Progenitor cell of endocrine pancreas (in vitro differentiated cells): ENCODE measurements at places on chromosomes 13 and 19. TPM values are rescaled to one million over a fixed set of nuclear protein-coding genes. Genes with fewer than 3 reads are reported as not detected.

GRCh38 chr13:37596805-37597204, 1.8 kb downstream of the POSTN start:
- H3K4me3 ChIP-seq: no peak overlapping the region
- H3K36me3 ChIP-seq: no peaks in the 10 kb centered on the region
- no peak overlapping the region for H3K27ac ChIP-seq
- H3K4me1 ChIP-seq: no peaks in the 10 kb centered on the region
- H3K27me3 ChIP-seq: no peaks in the 10 kb centered on the region
- no peak for DNase-seq

Gene SBSN
- 0.16 and 0.24 TPM in 2 replicates for total RNA-seq

Gene ZNF738
- total RNA-seq: 71.7 and 71.8 TPM in 2 replicates

DNA sequence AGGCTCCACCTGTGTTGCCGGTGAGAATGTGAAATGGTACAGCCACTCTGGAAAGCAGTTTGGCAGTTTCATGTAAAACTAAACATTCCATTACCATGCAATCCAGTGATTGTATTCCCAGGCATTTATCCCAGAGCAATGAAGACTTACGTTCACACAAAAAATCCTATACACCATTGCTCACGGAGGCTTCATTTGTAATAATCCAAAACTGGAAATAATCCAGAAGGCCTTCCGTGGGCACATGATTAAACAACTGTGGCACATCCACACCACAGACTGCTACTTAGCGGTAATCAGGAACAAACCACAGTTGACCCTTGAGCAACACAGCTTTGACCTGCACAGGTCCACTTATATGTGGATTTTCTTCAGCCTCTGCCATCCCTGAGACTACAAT, 339.7 kb downstream of the MTUS2 start:
- H3K4me3 ChIP-seq: no peak overlapping the region
- no peak overlapping the region for H3K27ac ChIP-seq
- no peaks in the 10 kb centered on the region for H3K27me3 ChIP-seq
- H3K4me1 ChIP-seq: no peaks in the 10 kb centered on the region
- DNase-seq: no peak
- no peaks in the 10 kb centered on the region for H3K36me3 ChIP-seq

Gene GPATCH1
- 13.4 and 15.6 TPM in 2 replicates for total RNA-seq

DNA sequence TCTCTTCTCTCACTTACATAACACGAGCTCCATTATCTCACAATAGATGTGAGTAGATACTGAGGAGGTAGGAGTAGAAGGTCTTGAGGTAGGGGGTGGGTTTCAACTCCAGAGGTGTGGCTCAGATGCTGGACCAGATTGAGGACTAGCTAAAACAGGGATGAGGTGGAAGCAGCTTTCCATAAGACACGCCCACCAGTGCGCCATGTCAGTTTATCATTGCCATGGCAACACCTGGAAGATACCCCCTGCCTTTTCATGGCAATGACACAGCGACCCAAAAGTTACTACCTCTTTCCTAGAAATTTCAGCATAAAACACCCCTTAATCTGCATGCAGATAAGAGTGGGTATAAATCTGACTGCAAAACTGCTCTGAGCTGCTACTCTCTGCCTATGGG, 44.1 kb downstream of the KCTD15 start:
- no peaks in the 10 kb centered on the region for H3K4me1 ChIP-seq
- H3K27me3 ChIP-seq: peaks cover 8% of the 10 kb centered on the region
- H3K27ac ChIP-seq: no peak overlapping the region
- DNase-seq: no peak

Gene KHSRP
- total RNA-seq: 419 and 436 TPM in 2 replicates

Gene GRIK5
- total RNA-seq: 10.7 and 11.6 TPM in 2 replicates

Gene VN1R4
- total RNA-seq: not detected in 2 replicates

DNA sequence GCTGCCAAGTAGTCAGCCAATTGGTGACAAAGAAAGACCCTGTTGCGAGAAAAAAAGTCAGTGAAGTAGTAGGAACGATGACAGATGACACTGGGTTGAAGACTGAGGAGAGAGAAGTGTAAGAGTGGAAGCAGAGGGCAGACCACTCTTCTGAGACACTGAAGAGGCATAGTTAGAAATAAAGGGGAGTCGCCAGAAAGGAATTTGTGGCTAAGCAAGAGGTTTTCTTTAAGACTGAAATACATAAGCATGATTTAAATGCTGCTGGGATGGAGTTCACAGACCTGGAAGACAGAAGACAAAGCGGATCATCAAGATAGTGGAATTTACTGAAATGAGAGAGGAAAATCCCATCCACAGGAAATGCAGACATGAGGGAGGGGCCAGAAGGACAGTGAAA, 56.2 kb upstream of the USPL1 start:
- H3K27me3 ChIP-seq: no peaks in the 10 kb centered on the region
- no peak overlapping the region for H3K4me3 ChIP-seq
- H3K27ac ChIP-seq: no peak overlapping the region
- H3K4me1 ChIP-seq: no peaks in the 10 kb centered on the region

- no peak overlapping the region for H3K4me3 ChIP-seq
- H3K4me1 ChIP-seq: peaks cover 6% of the 10 kb centered on the region
- H3K27me3 ChIP-seq: peaks cover 4% of the 10 kb centered on the region
- H3K36me3 ChIP-seq: no peaks in the 10 kb centered on the region
Measured at GRCh38 chr13:103948426-103948825, 882.2 kb upstream of the SLC10A2 start.

GRCh38 chr13:41827507-41828213, 133.2 kb downstream of the VWA8 start:
- no peak overlapping the region for H3K27ac ChIP-seq
- peaks cover 5% of the 10 kb centered on the region for H3K36me3 ChIP-seq
- H3K4me1 ChIP-seq: no peaks in the 10 kb centered on the region
- no peak overlapping the region for H3K4me3 ChIP-seq

GRCh38 chr19:10899151-10899653, 27.8 kb downstream of the CARM1 start:
- DNase-seq: no peak
- peaks cover 10% of the 10 kb centered on the region for H3K4me1 ChIP-seq
- H3K4me3 ChIP-seq: no peak overlapping the region
- peaks cover 7% of the 10 kb centered on the region for H3K36me3 ChIP-seq
- H3K27ac ChIP-seq: no peak overlapping the region

DNA sequence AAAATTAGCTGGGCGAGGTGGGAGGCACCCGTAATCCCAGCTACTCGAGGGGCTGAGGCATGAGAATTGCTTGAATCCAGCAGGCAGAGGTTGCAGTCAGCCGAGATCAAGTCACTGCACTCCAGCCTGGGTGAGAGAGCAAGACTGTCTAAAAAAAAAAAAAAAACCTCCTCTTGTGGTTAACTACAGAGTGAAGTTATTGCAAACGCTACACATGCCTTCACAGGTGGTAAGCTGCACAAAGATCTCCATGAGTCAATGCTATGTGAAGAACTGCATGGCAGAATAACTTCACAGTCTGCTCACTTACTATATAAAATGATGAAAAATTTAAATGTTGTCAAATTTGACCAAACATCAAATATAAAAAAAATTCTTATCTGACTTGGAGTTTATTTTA, 436.8 kb downstream of the FGF14 start:
- H3K36me3 ChIP-seq: no peaks in the 10 kb centered on the region
- no peaks in the 10 kb centered on the region for H3K4me1 ChIP-seq
- H3K27me3 ChIP-seq: no peaks in the 10 kb centered on the region
- H3K4me3 ChIP-seq: no peak overlapping the region
- no peak for DNase-seq

DNA sequence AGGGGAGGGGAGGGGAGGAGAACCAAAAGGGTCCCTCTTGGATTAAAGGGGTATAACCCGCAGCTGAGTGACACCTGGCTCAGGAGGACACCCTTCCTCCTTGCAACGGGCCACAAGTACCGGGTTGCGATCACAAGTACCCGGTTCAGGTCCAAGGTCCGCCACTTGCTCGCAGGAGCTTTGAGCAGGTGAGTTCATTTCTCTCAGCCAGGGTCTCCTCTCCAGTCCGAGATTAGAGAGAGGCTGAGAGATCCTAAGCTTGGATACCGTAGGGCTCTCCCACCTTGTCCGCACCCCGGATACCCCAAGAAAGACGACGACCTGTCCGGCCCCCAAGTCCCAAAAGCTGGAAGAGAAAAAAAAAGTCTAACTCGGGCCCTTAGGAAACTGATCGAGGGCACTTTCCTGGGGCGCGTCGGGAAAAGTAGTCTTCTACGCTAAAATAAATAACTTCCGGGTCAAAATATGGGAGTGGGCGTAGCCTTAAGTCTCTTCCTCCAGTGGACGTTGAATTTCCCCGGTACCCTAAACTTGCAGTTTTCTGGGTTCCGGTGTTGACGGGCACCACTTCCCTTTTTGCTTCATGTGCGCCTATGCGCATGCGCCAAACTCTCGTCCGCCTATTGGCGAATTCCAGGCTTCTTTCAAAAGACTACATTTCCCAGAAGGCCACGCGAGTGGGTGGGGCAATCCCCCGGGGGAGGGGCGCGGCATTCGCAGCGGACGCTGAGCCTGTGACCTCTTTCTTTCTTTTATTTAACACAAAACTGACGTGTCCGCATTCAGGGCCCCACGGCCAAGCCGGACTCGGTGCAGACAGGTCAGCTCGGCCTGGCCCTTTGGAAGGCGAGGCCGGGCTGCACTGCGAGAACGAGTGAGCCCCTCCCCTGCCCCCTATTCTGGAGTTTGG, 4.4 kb downstream of the C19orf67 start:
- peak; percentile 98 for DNase-seq
- peak overlapping the region; percentile 98 for H3K27ac ChIP-seq

- DNase-seq: no peak
- peaks cover 1% of the 10 kb centered on the region for H3K4me1 ChIP-seq
- no peak overlapping the region for H3K27ac ChIP-seq
Measured at GRCh38 chr19:9535934-9536333, 2.5 kb downstream of the ZNF426 start.

GRCh38 chr19:4754248-4754647, 30.6 kb upstream of the DPP9 start:
- DNase-seq: no peak
- no peaks in the 10 kb centered on the region for H3K36me3 ChIP-seq
- H3K4me1 ChIP-seq: no peaks in the 10 kb centered on the region
- H3K27ac ChIP-seq: no peak overlapping the region

DNA sequence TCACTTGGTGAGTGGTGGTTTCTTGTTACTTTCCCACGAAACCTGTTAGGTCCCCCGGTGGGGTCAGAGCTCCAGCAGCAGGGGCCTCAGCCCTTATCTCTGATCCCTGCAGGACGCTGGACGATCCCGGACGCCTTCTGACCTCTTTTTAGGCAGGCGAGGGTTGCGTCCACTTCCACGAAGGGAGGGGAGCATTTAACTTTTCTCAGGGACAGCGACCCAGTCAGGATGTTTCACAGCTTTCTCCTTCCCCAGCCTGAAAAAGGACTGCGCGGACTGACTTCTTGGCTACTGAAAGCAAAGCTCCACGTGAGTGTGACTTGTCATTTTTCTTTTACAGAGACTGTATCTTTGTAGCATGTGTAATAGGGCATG, 692 bp downstream of the ZNF234 start:
- H3K36me3 ChIP-seq: peaks cover 4% of the 10 kb centered on the region
- H3K27ac ChIP-seq: peak overlapping the region; percentile 94
- H3K4me1 ChIP-seq: peaks cover 14% of the 10 kb centered on the region
- peak overlapping the region; percentile 91 for H3K4me3 ChIP-seq

Gene RDH8
- total RNA-seq: not detected in 2 replicates

Gene TMEM143
- total RNA-seq: 9.5 and 10.3 TPM in 2 replicates
